ENCODE measurements at places on chromosomes 3 and 15.

DNA sequence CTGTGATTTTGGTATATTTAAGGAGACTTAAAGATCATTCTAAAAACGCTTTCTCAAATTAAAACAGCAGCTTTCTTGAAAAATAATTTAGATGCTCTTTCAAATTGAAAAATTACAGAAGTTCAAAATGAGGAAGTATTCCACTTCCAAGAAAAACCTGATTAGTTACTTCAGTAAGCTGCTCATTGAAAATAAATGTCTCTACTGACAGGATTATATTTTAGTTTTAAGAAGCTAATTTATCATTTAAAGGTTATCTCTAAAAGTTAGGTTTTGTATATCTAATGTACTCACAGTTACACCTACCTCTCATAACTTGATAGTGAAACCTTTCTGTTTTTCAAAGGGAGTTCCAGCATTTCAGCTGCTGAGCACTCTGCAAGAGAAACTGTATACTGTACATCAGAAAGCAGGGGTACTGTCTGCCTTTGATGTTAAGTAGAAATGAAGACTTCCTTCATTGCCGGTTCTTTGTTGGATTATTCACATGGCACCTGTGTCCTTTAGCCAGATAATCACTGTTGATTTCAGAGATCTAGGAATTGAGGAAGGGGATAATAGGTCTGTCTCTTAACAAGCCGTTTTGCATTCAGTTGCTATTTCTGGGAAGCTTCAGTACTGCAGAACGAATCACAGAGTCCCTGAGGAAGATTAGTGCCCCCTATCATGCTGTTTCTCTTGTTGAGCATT is 161.6 kb downstream of the TCF12 start:
- no peak for DNase-seq

GRCh38 chr3:186127463-186127862 is 18.6 kb upstream of the ETV5 start:
- DNase-seq, result no peak

GRCh38 chr3:62238431-62238830 is 134.9 kb downstream of the FEZF2 start:
- no peak for DNase-seq

GRCh38 chr3:150407808-150408220 is 284 bp upstream of the TSC22D2 start:
- DNase-seq, result no peak

DNA sequence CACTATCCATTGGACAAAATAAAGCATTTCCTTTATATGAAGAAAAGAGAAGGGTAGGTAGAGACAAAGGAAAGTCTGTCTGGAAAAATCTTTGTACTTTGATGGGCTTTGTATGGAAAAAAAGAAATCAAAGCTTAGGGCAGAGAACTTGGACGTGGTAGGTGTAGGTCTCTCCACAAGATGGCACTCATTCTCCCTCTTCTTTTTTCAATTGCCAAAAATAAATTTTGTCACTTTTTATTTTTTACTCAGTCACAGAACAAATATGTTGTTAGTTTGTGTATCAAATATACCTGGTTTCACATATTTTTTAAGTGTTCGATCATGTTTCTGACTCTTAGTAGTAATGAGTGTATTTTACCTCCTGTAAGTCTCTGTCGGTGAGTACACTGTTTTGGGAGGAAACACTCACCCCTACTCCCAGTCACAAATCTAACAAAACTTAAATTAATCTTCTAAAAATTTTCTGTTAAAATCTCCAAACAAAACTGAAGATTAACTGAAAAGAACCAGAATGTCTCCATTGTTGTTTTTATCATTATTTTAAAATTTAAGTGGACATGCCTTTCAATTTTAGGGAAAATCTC is 415.8 kb upstream of the GOLIM4 start:
- DNase-seq, result no peak

- no peak for DNase-seq
Measured at GRCh38 chr3:113218011-113218680, 6.8 kb downstream of the BOC start.

- no peak for DNase-seq
Measured at GRCh38 chr3:129975705-129976048, 1.2 kb downstream of the TRH start.

GRCh38 chr15:77839970-77840905 is 207.5 kb upstream of the LINGO1 start:
- no peak for DNase-seq

GRCh38 chr3:187960820-187961219 is 193.1 kb upstream of the LPP start:
- DNase-seq, result no peak

DNA sequence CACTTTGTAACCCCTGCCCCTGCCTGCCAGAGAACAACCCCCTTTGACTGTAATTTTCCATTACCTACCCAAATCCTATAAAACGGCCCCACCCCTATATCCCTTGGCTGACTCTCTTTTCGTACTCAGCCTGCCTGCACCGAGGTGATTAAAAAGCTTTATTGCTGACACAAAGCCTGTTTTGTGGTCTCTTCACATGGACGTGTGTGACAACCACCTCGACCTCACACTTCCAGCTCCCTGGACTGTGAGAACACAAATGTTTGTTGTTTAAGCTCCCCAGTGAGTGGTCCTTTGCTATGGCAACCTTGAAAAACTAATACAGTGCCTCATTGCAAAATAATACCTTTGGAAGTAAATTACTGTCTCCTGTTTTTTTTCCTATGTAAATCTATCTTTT is 299.2 kb upstream of the POU1F1 start:
- no peak for DNase-seq

- DNase-seq, result no peak
Measured at GRCh38 chr3:139328356-139328755, 15.5 kb upstream of the MRPS22 start.

DNA sequence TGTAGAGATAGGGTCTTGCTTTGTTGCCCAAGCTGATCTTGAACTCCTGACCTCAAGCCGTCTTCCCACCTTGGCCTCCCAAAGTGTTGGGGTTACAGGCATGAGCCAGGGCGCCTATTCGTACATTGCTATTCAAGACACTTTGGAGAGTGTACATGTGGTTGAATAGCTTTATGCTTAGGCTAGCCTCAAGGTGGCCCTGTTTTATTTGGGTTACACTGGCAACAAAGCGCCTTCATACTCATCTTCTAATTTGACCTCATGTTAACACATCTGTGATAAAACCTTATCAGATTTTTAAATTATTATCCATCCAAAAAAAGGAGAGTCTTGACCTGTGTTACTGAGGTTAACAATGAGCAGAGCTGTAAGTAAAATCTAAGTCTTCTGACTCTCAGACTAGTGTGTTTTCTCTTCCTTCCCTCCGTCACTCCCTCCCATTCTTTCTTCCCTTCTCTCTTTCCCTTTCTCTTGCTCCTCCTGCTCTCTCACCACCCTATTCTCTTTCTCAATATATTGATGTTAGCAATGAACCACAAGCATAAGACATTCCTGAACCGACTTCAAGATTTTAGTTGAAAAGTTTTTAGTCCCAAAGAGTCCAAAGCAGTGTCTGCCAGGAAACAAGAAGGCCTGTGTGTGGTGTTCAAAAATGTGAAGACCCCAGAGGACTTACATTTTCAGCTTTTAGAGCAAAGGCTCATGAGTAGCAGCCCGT is 603.7 kb upstream of the CFAP20DC start:
- DNase-seq, result no peak

DNA sequence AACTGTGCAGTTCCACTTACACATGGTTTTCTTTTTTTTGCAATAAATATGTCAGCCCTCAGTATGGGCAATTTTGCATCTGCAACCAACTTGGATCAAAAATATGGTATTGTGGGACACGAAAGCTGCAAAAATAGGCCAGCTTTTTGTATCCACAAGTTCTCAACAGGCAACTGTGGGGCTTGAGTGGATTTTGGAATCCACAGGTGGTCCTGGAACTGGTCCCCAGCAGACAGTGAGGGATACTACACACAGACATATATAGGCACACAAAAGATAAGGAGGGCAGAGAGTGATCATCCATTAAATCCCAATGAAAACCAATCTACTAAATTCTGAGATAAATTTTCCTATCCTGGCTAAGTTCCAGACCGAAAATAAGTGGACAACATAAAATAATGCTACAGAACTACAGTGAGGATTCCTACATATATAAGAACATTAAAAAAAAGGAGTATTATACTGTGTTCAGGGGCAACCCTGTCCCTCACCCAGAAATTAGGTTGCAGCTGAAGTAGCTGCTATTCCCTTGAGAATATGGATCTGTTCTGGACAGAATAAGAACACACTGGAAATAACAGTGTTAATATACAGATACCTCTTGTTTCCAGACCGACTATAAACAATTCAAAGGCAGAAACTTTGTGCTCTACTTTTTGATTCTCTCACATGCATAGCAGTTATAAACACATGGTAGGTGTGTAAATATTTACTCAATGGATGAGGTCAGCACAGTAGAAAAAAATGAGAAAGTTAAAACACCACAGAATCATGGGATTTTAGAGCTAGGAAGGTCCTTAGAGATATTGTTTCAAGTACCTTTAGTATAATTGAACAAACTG is 25.4 kb downstream of the DENND4A start:
- no peak for DNase-seq

GRCh38 chr15:77614251-77614806 is 18.4 kb downstream of the LINGO1 start:
- no peak for DNase-seq

DNA sequence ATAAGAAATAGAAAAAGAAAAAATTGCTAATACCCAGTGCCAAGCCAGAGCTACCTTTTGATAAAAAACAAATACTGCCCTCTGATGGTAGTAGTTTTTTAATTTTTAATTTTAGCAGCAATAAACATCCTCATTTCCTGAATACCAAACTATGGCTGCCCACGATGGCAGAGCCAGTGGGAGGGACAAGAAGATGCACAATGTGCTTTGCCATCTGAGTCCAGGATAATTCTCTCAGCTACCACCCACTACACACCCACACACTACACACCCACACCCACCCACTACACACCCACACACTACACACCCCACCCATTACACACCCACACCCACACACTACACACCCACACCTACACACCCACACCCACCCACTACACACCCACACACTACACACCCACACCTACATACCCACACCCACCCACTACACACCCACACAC is 17.8 kb downstream of the CEP19 start:
- DNase-seq, result no peak

- DNase-seq, result no peak
Measured at GRCh38 chr3:131988209-131988608, 46.6 kb downstream of the CPNE4 start.

DNA sequence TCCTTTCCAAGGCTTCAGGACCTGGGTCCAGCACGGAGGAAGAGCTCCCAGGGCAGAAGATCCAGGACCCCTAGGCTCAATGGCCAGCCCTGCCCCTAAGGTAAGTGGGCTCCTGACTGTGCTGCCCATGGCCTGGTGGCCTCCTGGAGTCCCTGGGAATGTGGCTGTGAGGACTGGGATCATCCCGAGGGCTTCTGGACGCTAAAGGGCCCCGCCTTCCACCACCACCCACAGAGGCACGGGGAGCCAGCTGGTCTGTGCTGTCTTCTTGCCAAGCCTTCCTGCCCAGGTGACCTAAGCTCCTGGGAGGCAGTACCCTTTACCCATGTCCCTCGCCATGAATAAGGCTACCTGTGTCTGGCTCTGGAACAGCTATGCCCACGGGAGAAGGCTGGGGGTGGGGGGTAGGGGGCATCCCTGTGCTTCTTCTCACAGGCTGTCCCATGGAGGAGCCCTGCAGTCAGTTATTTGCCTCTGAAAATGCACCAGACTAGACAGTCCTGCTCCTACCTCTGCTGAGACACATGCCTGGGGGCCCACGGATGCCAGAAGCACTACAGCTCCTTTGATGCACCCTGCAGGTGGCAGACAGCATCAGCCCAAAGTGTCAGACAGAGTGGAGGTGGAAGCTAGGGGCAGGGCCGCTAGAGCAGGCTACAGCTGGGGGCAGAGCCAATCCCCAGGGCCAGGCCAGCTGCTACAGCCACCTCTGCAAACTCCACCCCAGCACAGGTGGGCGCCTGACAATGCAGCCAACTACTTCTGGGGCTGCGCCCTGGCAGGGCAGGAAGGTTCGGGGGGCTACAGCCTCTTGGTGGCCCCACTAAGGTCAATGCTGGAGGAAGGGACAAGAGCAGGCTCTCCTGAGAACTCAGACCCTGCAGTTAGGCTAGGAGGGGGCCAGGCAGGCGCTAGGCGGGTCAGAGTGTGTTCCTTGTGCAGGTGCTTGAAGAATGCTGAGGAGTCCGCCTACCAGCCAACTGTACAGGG is 90.9 kb downstream of the SEC22A start:
- DNase-seq, result no peak

- no peak for DNase-seq
Measured at GRCh38 chr3:170089862-170090600, 52.2 kb downstream of the GPR160 start.

GRCh38 chr15:33112541-33113105 is 81.9 kb downstream of the FMN1 start:
- DNase-seq, result no peak

DNA sequence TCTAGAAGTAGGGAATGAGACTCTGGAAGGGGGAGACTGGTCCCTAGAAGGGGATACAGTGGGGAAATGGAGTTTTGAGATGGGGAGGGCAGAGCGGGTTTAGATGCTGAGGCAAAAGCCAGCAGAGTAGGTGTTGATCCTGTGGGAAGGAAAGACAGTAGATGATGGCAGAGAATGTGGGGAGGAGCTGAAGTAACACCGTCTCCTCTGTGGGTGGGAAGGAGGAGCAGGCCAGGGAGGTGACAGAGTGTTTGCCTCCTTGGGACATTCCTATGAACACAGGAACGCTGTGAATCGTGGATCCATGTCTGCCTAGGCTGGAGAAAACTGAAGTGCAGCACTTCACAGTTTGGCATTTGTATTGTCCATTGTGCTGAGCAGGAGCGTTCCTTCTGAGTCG is 20.4 kb downstream of the GRK7 start:
- DNase-seq, result no peak

- no peak for DNase-seq
Measured at GRCh38 chr3:107545680-107546120, 22.9 kb downstream of the BBX start.

GRCh38 chr3:4845882-4846281 is 133.4 kb upstream of the BHLHE40 start:
- DNase-seq, result no peak

DNA sequence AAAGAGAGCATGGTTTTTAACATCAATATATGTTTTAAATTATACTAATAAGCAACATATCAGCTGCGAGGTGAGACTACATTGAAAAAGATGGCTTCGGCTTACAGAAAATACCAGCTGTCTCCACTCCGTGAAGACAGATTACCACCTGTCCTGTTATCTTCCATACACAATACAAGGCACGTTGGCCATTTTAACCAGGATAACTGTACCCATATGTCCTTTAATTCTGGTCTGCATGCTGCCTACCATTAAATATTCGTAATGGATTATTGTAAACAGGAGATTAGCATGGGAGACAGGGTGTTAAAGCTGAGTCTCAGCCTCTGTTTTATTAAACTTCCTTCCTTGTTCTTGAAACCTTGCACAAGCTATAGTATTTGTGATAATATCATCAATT is 855.5 kb downstream of the ROBO1 start:
- DNase-seq, result no peak

DNA sequence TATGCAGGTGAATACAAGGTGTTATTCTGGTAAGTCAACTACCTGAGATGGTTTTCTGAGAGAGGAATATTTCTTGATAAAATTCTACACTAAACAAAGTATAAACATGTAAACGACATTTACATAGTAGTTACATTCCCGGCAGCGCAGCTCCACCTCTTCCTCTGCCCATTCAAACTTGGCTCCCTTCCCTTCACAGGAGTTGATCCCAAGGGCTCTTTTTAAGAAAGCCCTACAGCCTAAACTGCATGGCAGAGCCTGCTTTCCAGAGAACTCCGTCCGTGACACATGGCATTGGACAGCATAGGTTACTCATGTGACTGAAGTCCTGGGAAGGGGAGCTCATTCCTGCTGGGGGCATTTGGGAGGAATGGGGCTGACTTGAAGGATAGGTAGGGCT is 22.0 kb upstream of the LCTL start:
- DNase-seq, result no peak

Measured in activated T-helper 1 cell treated with anti-CD3 and anti-CD28 coated beads, Interleukin-2, amount 50 U/mL, for 16 hours (primary cell).